ENCODE measurements at places on chromosomes 5 and 9.
A peak's percentile ranks its signal among the peaks of the same experiment; 100 is the strongest.

- DNase-seq = no peak
These were observed 467.0 kb downstream of the CDH10 start for GRCh38 chr5:24177821-24178220.

DNA sequence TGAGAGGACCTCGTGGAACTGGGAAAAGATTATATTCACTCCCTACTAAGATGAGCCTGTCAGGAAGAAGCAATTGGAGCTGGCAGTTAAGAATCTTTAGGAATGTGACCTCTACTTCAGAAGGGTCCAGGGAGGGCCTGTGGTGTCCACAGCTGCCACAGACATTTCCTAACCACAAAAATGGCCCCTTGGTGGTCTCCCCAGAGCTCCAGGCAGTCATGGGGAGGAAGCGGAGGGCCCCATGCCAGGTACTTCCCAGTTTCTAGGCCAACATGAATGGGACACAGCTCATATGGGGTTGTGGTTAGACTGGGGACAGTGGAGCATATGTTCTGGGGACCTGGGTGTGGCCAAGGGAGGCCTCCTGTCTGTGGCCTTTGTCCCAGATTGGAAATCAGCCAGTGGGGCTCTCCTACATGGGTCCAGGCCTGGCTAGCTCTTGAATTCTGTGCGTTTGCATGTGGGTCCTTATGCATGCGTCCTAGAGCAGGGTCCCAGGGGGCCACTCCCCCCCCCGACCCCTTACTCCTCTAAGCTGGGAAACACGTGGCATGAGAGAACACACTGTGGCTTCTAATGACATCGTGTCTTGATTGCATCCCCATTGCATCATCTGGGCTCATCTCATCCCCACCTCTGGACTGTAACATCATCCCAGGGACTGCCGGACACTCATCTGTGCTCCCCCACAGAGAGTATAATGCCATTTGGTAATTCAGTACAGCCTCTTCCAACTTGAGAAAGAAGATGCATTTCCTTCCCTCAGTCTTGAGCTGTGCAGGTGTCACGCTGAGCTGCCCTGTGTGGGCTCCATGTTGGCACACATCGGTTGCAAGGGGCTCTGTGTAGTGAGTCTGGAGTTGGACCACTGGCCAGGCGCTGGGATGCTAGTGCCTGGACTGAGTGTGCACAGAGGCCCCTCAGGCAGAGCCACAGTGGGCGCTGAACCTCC is 31.3 kb downstream of the IRF1 start:
- peak; percentile 69 for DNase-seq

DNA sequence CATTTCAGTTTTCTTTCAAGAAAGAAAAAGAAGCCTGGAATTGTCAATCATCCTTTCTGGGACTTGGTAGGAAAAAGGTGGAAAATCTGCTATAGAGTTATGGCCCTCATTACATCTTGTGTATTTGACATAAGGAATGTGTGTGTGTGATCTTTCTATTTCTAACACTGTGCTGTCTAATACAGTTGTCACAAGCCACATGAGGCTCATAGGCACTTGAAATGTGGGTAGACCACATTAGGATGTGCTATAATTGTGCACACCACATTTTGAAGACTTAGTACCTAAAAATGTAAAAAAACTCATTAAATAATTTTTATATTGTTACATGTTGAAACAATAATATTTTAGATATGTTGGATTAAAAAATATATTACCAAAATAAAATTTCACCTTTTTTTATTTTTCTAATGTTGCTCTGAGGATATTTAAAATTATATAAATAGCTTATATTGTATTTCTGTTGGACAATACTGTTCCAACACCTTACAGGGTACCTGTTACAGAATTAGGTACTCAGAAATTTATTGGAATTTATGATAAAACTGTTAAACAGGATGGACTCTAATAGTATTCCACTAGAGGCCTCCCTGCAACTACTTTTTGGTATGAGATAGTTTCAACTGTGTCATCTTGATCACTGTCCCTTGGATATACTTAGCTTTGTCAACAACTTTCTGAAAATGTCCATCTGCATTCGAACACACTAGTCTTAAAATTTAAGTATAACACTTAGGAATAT is 18.4 kb downstream of the MSANTD3 start:
- DNase-seq = no peak

- DNase-seq = no peak
These were observed 20.5 kb upstream of the MVB12B start for GRCh38 chr9:126306071-126306647.
